ENCODE measurements at places on chromosomes 2 and 18.

DNA sequence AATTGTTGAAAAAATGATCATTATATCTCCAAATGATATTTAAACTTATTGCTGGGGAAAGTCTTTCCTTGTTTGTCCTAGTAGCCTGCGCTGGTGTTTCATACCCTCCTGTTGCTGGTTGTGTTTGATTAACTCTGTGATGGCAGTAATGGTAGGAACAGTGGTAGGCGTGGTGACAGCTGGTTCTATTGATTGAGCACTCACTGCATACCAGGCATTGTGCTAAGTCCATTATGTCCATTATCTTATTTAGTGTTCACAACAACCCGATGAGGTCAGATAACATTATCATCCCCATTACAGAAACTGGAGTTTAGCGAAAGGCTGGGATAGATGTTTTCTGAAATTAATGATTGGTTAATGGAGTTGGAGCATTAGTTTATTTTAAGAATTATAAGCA is 77.8 kb upstream of the STON1 start:
- DNase-seq, result no peak

DNA sequence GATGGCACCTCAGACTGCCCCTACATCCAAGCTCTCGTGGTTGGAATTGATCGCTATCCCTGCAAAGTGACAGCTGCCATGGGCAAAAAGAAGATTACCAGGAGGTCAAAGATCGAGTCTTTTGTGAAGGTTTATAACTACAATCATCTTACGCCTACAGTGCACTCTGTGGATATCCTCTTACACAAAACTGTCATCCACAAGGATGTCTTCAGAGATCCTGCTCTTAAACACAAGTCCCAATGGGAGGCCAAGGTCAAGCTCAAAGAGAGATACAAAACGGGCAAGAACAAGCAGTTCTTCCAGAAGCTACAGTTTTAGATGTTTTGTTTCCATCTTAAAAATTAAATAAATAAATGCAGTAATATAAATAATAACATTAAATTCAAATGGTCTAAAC is 45.4 kb downstream of the INO80D start:
- no peak for DNase-seq

- no peak for DNase-seq
Measured at GRCh38 chr2:22701561-22702160, 683.3 kb upstream of the KLHL29 start.

DNA sequence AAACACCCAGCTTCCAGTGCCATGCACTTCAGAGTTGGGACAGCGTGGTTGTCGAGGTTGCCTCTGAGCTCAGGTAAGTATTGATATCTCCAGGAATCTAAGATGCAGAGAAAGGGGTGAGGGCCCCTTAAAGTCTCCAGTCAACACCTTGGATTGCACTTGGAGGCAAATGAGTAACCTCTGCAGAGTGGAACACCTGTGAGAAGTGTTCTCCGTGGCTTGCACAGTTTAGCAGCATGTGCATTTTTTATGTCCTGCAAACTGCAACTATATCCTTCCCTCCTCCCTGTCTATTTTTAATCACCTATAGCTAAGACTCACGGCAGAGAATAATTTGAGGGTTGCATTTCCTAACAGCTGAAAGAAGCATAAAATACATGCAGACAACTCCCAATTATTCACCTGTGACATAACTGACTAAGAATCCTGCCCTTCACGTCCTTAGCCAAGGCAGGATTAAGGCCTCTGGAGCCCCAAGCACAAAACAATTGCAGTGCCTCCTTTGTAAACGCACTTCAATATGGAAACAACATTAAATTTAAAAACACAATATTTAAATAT is 1.6 kb upstream of the ZNF385B start:
- no peak for DNase-seq

- no peak for DNase-seq
Measured at GRCh38 chr2:170924969-170925368, 4.1 kb upstream of the GORASP2 start.

- DNase-seq, result no peak
Measured at GRCh38 chr2:12547566-12548170, 169.1 kb upstream of the TRIB2 start.

DNA sequence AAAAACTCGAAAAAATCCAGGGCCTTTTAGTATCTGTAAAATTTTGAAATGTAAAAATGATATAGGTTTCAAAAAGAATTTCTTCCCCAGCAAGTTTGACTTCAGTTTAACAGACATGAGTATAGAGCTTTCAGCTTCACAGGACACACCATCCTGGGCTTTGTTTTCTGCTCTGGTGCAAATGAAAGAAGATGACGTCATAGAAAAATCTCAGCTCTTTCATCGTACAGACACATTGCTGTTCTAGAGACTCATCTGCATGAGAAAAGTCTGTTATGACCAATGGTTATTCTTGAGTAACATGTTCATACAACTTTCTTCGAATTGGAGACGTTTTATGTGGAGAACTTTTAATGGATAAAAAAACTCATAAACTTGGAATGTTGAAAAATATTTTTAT is 111.7 kb upstream of the DYNAP start:
- no peak for DNase-seq

DNA sequence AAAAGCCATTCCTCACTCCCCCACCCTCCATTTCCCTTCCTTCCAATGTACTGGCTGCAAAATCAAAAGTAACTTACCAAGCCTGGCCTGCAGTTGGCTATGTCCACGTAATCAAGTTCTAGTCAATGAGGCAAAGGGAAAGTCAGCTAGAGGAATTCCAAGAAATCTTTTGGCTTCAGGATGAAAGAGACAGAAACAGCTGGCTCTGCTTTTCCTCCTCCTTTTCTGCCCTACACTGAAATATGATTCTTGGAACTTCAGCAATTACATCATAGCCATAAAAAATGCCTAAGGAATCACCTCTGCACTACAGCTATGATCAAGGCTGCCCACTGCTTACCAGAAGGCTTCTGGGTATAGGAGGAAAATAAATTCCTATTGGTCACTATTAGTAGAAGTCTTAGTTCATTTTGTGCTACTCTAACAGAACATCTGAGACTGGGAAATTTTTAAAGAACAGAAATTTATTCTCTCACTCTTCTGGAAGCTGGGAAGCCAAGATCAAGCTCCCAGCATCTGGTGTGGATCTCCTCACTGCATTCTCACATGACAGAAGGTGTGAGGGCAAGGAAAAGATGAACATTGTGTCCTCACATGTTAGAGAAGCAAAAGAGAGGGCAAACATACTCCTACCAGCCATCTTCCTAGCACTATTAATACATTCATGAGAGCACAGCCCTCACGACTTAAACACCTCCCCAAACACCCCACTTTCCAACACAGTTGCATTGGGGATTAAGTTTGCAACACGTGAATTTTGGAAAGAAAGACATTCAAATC is 219.9 kb downstream of the TMX3 start:
- peak; percentile 85 for DNase-seq

DNA sequence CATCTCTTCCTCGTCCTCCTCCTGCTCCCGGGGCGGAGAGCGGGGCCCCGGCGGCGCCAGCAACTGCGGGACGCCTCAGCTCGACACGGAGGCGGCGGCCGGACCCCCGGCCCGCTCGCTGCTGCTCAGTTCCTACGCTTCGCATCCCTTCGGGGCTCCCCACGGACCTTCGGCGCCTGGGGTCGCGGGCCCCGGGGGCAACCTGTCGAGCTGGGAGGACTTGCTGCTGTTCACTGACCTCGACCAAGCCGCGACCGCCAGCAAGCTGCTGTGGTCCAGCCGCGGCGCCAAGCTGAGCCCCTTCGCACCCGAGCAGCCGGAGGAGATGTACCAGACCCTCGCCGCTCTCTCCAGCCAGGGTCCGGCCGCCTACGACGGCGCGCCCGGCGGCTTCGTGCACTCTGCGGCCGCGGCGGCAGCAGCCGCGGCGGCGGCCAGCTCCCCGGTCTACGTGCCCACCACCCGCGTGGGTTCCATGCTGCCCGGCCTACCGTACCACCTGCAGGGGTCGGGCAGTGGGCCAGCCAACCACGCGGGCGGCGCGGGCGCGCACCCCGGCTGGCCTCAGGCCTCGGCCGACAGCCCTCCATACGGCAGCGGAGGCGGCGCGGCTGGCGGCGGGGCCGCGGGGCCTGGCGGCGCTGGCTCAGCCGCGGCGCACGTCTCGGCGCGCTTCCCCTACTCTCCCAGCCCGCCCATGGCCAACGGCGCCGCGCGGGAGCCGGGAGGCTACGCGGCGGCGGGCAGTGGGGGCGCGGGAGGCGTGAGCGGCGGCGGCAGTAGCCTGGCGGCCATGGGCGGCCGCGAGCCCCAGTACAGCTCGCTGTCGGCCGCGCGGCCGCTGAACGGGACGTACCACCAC is 2.1 kb downstream of the GATA6 start:
- no peak for DNase-seq

DNA sequence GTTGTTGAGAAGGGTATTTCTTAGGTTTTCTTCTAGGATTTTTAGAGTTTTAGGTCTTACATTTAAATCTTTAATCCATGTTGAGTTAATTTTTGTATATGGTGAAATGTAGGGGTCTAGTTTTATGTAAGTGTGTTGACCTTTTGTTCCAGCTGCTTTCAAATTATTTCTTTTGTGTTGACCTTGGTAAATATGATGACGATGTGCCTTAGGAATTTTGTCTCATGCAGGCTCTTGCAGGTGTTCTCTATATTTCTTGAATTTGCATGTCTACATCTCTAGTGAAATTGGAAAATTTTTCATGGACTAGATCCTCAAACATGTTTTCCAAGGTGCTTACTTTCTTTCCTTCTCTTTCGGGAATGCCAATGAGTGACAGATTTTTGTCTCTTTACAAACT is 1609.3 kb upstream of the ZEB2 start:
- no peak for DNase-seq

DNA sequence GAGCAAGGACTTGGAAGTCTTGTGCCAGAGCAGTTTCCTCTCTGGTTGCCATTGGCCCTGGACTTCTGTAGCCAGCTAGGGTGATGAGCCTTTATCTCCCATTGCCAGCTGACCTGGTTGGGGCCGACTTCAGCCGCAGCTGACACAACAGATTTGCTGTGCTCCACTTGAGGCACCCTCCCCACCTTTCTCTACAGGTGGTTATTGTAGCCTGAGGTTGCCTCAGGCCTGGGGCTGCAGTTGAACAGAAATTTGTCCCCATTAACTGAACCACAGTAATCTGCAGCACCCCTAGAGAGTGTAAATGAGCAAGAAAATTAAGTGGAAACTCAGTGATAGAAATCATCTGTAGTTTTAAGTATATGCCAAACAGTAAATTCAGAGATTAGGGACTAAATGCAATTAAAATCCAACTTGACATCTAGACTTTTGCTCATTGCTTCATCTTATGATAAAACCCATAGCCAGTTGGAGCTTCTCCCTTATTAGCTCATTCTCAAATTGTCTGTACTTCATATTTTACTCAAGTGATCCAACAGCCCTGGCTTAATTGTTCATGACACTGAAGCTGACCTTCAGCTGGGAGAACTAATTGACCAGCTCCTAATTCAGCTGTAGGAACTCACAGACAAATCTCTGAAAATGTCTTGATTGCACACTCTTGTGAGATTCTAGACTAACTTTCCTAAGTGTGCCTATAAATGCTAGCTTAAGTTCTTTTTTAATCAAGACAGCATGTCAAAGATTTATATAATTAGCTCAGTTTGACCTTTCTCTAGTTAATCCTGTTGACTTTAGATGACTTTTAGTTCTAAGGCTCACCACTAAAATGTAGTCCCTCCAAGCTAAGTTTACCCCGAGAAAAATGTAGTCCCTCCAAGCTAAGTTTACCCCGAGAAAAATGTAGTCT is 48.9 kb downstream of the COPS8 start:
- DNase-seq, result no peak

GRCh38 chr18:50199346-50199855 is 4.5 kb upstream of the MYO5B start:
- no peak for DNase-seq

GRCh38 chr2:27040282-27040681 is 7.5 kb downstream of the TMEM214 start:
- no peak for DNase-seq

GRCh38 chr2:154433010-154433409 is 265.5 kb upstream of the KCNJ3 start:
- DNase-seq, result no peak

- no peak for DNase-seq
Measured at GRCh38 chr18:79869591-79870300, 72.0 kb downstream of the KCNG2 start.

GRCh38 chr2:212791569-212791968 is 253.0 kb upstream of the ERBB4 start:
- DNase-seq, result no peak

DNA sequence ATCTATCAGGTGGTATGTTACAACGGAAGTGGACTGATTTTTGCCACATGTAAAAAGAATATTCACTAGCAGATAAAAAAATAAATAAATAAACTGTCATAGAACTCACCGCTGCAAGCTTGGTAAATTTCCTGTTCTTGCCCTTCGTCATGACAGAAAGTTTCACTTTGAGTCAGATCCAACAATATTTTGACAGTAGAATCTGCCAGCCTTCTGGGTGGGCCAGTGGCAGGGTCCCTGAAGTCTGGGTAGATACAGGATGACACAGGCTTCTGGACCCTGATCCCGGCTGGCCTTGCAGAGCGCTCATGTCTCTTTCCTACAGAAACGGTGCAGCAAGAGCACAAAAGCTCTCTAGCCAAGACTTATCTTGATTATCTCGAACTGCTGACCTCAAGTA is 97.8 kb upstream of the PMAIP1 start:
- DNase-seq, result no peak

GRCh38 chr2:86249579-86250391 is 50.5 kb downstream of the MRPL35 start:
- peak; percentile 39 for DNase-seq

GRCh38 chr2:74146929-74147726 is 584 bp downstream of the BOLA3 start:
- DNase-seq, result peak; percentile 42

DNA sequence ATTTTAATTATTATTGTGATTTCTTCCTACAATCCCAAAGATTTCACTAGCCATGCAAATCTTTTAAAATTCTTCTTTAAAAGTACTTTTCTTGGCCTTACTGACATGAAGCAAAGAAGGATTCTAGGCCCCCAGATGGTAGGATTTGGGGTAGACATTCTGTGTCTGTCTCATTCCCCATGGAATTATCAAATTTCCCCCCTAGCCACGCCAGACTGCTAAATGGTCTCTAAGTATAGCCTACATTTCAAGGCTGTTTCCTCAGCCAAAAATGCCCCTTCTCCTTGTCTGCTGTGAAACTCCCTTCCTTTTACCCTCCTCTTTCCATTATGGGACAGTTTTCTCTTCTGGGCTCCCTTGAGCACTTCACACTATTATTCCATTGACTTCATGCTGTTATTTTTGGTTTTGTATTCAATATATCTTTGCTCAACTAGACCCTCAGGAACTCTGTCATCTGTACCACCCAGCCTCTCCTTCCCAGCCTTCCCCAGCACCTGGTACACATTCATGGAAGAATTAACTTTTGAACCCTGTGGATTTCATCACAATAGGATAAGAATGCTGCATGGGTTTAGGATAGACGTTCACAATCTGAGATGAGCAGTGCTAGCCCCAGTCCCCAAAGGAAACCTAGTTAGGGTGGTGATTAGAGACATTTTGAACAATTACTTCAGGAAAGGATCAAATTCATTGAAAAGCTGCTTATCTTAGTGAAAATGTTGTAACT is 21.5 kb upstream of the CYP1B1 start:
- no peak for DNase-seq

DNA sequence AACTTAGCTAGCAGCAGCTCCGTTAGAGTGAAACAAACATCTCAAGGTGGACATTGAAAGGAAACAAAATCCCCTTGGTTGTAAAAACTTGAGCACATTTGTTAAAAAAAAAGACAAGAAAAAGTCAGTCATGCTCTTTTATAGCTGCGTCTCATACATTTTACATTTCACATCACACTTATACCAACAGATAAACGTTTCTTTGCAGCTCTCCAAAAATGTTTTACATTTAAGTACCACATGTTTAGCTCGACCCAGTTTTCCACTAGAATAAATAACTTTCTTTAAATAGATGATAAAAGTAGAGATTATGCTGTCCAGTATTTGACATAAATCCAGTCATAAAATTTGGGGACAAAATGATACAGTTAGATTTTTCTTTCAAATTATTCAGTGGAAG is 297.0 kb upstream of the ST6GAL2 start:
- no peak for DNase-seq

All from fibroblast of skin of back (primary cell).